PC-9 (cell line): ENCODE measurements at places on chromosomes 2 and 18.

- no peak for DNase-seq
Measured at GRCh38 chr2:7648221-7648795, 731.1 kb downstream of the RNF144A start.

DNA sequence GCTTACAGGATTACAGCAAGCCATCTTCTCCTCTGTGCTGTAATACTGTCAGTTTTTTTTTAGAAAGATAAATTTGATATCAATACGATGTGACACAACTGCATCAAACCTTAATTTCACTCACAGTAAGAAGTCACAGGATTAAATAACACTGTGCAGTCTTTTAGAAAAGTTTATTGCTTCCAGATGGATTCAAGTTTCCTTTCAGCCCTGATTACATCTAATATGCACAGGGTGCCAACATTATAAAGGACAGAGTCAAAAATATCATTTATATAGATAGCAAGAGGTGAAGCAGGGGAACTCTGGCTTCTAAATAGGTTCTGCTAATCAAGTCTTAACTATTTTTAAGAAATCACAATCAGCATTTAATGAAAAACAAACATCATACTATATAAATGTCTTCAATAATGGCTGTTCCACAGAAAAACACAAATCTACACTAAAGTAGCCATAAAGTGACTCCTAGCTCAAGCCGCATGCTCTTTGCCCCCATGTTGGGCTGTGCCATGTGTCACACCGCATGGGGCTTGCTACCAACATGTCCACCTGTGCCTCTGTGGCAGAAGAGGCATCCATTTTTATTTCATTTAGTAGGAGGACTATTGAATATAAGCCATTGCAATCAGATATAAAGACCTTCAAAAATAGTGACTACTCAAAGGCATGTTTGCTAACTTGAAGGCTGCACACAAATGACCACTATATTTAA lies 35.0 kb downstream of the CERKL start:
- DNase-seq: no peak

- no peak for DNase-seq
Measured at GRCh38 chr2:66283787-66284186, 151.1 kb upstream of the MEIS1 start.

DNA sequence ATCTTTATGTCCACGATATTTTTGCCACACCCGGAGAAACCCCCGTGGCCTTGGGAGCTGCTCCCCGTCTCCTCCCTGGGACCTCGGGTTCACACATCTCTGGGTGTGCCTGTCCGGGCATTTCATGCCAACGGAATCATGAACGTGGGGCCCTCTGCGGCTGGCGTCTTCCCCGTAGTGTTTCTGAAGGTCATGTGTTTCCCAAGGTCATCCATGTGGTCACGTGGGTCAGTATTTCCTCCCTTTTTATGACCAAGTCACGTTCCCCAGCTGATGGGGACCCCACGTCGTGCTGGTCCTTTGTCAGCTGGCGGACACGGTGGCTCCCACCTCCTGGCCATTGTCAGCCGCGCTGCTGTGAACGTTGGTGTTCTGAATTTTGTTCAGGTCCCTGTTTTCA lies 135.7 kb downstream of the NFATC1 start:
- DNase-seq: no peak

DNA sequence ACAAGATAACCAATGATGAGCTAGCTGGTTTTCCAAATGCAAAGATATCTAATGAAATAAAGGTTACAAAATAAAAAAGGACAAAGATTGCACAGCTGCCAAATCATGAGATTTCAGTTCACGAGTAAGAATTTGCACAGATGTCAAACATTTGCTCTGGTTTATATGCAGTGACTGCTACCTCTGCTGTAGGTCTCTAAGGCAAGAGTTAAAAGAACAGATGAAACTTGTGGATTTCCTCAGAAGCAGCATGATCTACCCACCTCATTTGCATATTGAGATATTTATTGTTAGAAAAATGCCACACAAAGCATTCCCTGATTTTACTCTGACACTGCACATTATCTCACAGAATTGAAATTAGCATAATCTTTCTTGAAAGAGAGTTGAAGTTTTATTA lies 763.2 kb upstream of the ZEB2 start:
- DNase-seq: no peak

GRCh38 chr2:170566138-170566537 lies 149.0 kb upstream of the SP5 start:
- DNase-seq: no peak

DNA sequence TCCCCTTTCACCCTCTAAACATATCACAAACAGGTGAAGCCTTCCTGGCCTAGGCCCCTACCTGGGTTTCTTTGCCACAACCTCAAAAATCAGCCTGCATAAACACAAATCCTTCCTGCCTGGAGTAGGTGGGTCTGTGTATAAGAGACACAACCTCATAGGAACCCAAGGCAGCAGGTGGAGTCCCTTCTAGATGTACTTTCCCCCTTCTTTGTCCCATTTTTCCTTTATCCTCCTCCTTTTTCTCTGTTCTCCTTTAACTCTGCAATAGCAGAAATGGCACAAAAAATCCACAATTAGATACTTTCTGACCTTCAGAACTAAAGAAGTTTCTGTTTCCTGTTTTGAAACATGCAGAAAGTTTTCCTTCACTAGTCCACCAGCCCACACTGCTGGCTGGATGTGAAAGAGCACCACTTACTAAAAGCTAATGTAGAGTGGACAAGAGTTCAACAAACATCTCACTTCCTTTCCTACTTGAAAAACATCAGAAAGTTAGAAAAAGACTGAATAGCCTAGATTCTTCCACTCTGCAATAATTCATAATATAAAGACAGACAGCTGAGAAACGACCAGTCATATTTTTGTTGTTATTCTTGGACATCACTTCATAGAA lies 11.2 kb downstream of the SLC40A1 start:
- no peak for DNase-seq
